ENCODE measurements at places on chromosomes 2 and 18.

DNA sequence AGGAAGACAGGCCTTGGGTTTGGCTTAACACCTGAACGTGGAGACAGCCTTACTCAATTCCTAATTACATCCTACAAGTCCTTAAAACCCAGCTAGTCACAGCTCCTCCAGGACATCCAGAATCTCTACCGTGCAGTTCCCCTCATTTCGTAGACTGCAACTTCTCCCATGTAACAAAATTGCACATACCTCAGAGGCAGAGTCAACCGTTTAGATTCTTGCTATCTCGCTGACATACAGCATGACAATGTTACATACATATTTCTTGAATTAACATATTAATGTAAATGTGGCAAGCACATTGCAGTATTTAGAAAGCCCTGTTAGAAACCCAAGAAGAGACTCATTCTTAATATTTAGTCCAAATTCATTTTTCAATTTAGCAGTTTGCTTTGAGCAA lies 358.7 kb downstream of the SETBP1 start:
- no peak for DNase-seq

DNA sequence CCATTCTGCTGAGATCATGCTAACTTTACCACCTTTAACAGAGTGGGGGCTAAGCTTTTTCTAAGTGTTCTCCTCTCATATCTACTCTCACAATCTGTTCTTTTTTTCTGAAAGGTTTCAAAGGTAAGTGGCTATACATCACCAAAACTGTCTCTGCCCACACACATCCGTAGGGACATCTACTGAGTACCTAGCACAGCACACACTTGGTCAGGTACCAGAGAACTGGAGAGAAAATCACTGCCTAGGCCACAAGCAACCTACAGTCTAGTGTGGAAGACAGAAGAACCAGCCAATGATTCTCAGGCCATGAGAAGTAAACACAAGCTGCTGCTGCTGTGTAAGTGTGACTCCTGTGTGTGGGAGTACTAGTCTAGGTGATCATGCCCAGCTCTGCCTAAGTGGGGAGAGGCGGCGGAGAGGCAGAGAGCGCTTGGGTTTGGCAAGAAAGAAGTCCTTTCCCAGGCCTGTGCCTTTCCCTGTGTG lies 176.1 kb upstream of the ZFP36L2 start:
- DNase-seq = no peak

- no peak for DNase-seq
Measured at GRCh38 chr18:22241921-22242361, 72.6 kb downstream of the GATA6 start.

- DNase-seq = no peak
Measured at GRCh38 chr2:211248841-211249240, 692.4 kb downstream of the CPS1 start.

DNA sequence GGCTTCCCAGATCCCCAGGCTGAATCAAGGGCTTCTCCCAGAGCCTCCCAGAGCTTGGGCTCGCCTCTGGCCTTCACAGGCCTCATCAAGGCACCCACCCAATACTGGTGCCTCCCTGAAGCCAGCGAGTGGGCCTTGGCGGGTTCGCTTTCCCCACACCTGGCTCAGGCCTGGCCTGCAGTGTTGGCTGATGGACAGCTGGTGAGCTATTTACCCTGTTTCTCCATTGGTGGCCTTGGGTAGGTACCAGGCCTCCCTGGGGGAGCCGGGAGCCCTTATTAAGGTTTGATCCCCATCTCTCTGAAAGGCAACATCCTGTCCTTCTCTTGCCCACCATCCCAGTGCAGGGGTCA lies 18.2 kb upstream of the DUSP2 start:
- no peak for DNase-seq

GRCh38 chr2:215961981-215962380 lies 51.4 kb downstream of the MREG start:
- DNase-seq = no peak

DNA sequence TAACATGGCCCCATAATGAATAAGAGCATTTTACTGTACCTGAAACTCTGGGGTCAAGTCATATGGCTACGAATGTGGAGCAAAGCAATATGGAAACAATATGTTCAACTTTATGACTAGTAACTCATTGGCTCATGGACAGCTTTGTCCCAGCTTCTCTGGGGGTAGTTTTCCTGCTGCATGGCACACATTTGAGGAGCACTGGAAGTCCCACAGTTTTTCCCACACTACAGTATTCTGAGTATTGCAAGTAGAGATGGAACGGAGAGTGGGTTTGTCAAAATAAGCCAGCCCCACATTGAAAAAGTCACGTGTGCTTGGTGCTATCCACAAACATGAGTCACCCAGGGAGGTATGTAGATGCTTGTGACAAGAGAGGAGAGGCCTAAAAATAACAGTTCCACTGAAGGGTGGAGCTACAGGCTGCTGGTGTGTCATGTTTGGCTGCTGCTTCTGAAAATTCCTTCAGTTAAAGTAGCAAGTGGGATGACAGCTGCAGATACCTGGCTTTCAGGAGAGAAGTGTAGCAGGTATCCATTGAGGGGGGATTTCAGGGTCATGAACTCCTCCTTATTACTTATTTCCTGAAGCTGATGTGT lies 48.2 kb upstream of the CTAGE1 start:
- DNase-seq = no peak

DNA sequence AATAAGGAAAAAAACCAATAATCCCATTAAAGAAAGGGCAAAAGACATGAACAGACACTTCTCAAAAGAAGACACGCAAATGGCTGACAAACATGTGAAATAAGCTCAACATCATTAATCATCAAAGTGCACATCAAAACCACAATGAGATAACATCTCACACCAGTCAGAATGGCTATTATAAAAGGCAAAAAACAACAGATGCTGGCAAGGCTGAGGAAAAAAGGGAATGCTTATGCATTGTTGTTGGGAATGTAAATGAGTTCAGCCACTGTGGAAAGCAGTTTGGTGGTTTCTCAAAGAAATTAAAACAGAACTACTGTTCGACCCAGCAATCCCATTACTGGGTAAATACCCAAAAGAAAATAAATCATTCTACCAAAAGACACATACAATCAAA lies 285.6 kb downstream of the NR4A2 start:
- DNase-seq = no peak

DNA sequence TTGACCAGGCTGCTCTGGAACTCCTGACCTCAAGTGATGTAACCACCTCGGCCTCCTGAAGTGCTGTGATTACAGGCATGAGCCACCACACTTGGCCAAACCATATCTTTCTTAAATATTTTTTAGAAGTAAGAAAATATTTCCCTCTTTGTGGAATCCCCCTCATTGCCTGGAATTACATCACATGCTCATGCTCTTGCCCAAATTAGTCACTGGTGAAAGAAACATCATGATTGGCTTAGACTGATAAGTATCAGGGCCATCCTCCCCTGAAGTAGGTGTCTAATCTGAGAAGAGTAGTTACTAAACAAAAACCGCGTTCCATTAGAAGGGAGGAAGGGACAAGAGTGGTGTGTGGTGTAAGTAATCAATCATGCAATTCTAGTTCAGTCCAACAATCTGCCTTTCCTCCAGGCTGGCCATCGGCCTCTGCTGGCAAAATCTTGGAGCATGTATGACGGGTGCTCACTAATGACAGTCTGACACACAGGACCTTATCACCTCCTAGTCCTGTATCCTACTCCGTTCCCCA lies 52.3 kb upstream of the SCG2 start:
- no peak for DNase-seq

DNA sequence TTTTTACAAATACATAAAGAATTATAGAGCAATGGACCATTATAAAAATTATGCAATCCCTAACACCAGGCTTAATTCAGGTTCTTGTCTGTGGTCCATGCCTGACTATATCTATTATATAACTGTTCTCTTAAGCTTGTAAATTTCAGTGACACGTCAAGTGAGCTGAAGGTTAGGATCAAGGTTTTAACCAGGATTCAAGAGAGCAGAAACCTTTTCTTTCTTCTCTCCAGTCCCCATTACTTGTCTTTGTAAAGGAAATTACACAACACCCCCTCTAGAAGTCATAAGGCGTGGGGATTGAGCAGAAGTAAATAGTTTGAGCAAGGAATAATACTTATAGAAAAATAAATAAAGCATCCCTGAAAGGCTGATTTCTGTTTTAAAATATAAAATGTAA lies 122.0 kb downstream of the ZNF521 start:
- DNase-seq = no peak

DNA sequence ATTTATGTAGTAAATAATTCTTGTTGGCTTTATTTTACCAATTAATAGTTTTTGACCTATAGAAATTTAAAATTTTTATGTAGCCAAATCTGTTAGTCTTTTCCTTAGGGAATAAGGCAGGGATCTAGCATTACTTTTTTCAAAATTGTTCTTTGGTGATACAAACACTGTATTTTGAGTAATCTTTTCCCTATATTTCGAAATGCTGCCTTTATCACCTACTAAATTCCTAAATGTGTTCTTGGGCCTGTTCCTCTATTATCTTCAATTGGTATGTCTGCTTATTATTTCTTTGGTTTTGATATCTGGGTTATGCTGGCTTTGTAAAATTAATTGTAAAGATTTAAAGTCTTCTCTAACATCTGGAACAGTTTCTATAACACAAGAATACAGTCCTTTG lies 87.5 kb downstream of the DYSF start:
- no peak for DNase-seq

DNA sequence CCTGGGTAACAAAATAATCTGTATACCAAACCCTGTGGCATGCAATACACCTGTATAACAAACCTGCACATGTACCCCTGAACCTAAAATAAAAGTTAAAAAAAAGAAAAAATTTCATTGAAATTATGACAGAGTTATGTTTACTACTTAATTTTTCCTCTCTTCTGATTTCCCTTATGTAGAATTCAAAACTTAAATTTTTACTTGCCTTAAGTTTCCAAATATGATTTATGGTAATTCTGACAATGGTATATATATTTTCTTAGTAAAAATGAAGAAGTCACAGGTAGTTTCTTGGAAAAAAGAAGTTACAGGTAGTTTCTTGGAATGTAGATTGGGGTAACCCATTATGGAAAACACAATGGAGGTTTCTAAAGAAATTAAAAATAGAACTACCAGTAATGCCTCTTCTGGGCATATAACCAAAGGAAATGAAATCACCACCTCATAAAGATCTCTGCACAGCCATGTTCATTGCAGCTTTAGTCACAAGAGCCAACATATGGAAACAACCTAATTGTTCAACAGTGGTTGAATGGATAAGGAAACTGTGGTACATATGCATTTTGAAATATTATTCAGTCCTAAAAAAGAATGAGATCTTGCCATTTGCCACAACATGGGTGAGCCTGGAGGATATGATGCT lies 164.9 kb downstream of the BABAM2 start:
- no peak for DNase-seq

DNA sequence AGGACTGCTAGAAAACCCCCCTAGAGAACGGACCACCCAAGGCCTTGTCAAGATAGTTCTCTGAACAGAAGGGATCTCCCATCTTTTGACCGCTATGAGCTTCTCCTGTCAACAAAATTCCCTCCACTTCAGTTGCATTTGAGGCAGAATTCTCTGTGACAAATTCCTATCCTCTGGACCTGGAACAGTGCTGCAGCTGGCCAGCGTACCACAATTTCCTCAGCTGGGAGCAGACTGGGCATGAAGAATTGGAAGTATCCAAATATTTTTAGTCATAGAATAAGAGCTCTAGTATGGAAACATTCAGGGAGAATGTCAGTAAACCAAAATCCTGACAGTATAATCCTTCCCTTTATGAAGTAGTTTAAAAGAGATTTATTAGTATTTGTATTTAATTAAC lies 147.1 kb upstream of the BOD1L2 start:
- no peak for DNase-seq

DNA sequence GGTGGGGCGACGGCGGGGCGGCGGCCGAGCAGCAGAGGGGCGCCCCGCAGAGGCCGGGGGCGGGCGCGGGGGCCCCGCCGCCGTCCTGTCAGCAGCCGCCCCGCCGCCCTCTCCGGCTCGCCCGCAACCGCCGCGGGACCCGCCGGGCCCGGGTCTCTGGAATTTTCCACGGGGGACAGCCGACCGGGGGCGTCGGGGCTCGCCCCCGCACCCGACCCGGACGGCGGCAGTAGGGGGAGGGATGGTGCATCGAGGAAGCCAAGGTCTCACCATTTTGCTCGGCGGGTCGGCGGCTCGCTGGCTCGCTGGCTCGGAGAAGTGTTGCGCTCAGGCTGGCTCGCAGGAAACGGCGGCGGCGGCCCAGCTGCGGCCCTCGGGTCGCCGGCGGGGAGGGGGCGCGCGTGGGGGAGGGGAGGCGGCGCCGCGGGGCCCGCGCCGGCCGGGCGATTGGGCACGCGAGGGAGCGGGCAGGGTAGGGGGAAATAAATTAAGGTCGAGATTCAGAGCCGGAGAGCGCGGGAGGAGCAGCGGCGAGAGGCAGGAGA lies 405 bp downstream of the PPP3R1 start:
- DNase-seq = no peak

- no peak for DNase-seq
Measured at GRCh38 chr2:128291844-128292598, 26.6 kb downstream of the HS6ST1 start.

DNA sequence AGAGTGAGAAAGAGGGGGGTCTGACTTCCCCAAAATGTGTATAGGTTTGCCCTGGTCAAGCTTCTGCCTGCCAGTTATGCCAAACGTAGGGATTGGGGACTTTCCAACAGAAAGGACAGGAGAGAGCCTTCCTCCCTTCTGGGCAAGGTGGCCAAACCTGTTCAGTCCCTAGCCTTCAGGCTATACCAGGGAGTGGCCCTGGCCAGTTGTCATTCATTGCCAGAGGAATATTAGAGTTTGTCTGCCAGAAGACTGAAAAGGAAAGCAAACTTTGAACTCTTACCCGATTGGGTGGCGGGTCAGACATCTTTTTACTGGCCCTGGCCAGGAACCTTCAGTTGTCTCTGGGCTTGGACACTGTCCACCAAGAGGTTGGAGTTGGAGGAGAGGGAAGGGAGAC lies 22.1 kb downstream of the RAB3GAP1 start:
- DNase-seq = no peak

DNA sequence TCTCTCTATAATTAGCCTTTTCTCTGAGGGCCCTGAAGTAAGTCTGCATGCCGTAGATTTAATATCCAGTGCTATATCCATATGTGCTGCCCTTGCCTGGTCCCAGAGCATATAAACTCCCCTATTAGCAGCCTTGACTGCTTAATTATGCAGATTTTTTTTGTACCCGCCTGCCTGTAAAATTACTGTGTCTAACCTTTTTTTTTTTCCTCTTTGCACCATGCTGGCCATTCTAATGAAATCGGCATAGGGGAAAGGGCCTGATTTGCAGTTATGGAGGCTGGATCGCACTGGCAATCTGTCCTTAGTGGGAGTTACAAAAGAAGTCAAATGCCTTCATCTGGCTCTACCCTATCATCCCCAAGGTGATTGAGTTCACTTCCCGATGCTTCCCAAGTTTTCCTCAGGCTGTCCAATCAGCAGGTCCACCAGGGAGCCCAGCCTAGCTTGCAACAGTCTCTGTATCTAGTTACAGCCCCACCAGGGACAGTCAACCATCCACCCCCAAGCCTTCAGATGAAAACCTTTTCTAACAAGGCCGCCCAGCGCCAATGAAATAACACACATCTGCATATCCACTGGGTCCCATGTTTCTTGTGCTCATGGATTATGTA lies 239.0 kb downstream of the ZNF521 start:
- no peak for DNase-seq

- DNase-seq = no peak
Measured at GRCh38 chr18:34707670-34708069, 2.4 kb upstream of the DTNA start.

All from NCI-H1694 treated with DMSO at 0.1 percent for 48 hours (cell line).